Hematopoietic multipotent progenitor cell treated with erythropoietin and hydrocortisone succinate and interleukin-3 and kit ligand, for 6 days (in vitro differentiated cells): ENCODE measurements at places on chromosomes 12 and 14.

GRCh38 chr12:460261-461230 lies 807 bp downstream of the B4GALNT3 start:
- no peak for DNase-seq

DNA sequence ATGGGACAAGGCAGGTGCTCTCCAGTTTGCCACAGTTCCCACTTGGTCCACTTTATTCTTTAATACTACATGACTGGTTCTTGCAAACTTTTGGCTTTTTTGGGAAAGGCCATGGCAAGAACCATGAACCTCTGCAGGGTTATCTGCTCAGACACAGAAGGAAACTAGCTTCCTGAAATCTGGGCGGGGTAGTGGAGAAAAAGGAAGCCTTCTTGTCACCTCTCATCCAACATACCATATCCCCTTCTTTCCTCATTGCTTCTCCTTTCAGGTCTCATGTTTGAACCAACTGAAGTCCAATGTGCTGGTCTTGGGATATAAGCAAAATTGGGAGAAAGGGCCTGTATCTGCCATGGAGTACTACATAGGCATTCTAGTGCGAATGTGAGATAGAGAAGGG lies 5.5 kb upstream of the KLHL33 start:
- DNase-seq, result no peak

DNA sequence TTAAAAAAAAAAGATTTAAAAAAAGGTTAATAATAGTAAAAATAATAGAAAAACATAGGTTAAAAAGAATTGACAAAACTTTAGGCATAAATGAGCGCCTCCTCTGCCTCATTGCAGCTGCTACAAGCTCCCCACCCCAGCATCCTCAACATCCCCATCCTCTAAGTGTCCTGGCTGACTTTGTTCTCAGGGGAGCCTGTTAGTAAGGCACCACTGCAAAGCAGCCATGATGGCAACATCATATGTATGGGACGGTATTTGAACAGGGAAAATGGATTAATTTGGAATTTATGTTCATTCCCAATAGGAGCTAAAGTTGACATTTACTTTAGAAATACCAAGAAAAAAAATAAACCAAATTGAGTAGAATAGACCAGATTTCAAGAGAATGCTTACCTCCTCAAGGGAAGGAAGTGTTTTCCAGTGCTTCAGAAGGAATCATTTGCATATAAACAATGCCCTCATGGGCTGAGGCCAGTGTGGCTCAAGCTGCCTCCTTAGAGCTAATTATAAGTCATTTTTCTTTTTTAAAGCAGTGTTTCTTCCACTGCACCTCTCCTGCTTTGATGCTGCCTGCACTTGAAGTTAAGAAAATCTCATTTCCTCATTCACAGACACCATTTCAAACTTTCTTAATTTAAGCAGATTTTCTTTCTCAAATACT lies 59.6 kb downstream of the DACT1 start:
- no peak for DNase-seq

GRCh38 chr12:103560604-103561101 lies 26.4 kb upstream of the STAB2 start:
- no peak for DNase-seq

- no peak for DNase-seq
Observed at GRCh38 chr14:75877292-75877691, 104.5 kb downstream of the TGFB3 start.

GRCh38 chr14:54483073-54483745 lies 5.6 kb downstream of the GMFB start:
- DNase-seq, result no peak

DNA sequence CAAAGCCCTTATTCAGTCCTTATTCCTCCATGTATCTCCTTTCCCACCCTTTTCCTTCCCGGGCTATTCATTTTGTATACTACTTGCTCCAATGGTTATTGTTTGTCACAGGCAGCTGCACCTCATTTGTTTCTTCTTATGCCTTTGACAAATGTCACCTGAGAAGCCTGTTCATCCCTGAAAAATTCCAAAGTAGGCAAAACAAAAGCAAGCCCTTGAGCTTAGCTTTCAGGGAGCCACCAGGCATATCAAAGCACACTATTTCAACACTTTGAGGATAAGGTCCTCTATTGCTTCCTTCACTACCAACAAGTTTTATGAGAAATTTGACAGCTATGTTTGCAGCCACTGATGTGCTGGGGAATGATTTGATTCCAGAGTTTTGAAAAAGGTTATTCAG lies 738.7 kb upstream of the LMO3 start:
- DNase-seq, result no peak

GRCh38 chr12:109951136-109951535 lies 45.0 kb downstream of the GIT2 start:
- DNase-seq, result no peak

- no peak for DNase-seq
Observed at GRCh38 chr12:21634245-21634644, 23.4 kb downstream of the LDHB start.

GRCh38 chr12:65637774-65638173 lies 186.5 kb upstream of the HMGA2 start:
- no peak for DNase-seq

DNA sequence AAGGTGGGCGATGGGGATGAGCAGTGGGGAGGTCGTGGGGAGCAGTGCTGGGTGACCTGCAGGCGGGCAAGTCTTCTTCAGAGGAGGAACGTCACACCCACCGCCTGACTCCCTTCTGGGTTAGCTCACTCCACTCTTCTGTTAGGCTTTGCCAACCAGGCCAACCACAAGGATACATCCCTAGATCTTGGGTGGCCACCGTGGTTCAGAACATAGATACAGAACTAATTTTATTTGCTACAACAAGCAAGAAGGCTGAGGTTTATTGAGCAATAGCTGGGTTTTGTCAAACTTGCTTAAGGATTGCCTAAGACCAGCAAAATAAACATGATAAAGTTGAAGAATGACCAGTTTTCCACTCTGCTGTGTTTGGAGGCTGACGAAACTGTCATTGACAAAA lies 109.4 kb downstream of the DACT1 start:
- DNase-seq, result peak; percentile 81

DNA sequence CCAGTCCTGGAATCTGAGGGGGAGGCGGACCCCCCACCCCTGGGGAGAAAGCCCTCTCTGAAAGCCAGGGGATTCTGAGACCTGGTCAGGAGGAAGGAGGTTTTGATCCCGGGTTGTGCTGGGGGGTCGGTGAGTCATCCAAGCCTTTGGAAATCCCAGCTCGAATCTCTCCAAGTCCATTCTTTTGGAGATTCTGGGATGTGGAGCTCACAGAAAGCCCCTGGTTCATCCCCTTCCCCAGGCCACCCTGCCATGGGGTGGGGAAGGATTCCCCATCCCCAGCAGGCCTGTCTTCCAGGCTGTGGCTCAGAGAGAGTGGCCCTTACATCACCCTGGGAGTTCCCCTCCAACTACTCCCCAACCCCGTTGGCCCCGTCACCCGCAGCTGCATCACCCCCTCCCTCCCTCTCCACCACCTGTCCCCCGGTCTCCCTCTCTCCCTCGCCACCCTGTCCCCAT lies 14.3 kb downstream of the EXOC3L4 start:
- DNase-seq, result no peak

- DNase-seq, result peak; percentile 64
Observed at GRCh38 chr14:59254146-59254910, 65.9 kb downstream of the DAAM1 start.

- DNase-seq, result peak; percentile 89
Observed at GRCh38 chr14:60090864-60091519, 731 bp upstream of the PCNX4 start.

DNA sequence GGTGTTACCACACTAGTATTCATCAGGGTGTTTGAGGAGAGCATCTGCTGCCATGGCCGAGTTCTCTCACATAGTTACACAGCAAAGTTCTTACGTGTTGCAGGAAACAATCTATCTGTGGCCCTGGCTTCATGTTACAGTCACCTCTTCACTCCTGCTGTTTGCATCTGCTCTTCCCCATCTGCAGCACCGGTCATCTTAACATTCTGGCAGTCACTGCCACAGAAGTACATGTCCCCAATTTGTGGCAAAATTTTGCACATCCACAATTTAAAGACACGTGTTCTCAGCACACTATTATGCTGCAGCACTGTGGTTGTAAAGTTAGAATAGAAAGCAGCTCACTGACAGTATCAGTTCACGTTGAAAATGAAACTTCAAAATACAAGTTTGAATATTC lies 23.2 kb downstream of the MAPK1IP1L start:
- no peak for DNase-seq

DNA sequence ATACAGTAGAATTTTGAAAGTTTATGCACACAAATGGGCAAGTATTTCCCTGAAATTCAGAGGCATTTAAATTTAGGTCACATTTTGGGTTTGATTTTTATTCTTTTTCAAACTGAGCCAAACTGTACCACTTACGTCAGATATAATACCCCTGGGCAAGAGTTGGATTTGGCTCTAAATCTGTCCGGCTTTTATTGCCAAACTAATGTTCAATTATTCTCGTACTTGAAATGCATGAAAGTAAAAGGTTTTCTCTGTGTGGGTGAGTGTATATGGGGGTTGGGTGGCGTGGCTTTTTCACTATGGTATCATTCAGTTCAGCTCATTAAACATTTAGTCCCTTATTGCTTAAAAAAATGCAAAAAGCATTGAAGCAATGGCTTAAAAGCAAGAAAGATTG lies 55.9 kb downstream of the SLCO1C1 start:
- no peak for DNase-seq

- no peak for DNase-seq
Observed at GRCh38 chr12:42625611-42626010, 36.1 kb upstream of the PRICKLE1 start.

DNA sequence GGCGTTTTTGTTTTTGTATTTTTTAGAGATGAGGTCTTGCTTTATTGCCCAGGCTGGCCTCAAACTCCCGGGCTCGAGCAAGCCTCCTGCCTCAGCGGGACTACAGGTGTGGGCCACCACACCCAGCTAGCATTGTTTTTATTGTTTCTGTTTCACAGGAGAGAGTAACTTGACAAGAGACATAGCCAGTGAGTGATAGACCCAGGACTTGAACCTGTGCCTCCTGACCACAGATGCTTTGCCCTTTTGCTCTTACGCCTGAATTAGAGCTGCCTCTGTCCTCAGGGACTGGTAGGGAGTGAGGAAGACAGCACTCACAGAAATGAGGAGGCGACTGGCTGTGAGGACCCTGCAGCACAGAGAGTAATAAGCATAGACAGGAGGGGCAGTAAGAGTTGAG lies 2.3 kb downstream of the EVL start:
- no peak for DNase-seq

GRCh38 chr14:65549429-65549828 lies 136.9 kb downstream of the FUT8 start:
- DNase-seq, result peak; percentile 19

- DNase-seq, result no peak
Observed at GRCh38 chr14:68111097-68111852, 291.7 kb downstream of the RAD51B start.

DNA sequence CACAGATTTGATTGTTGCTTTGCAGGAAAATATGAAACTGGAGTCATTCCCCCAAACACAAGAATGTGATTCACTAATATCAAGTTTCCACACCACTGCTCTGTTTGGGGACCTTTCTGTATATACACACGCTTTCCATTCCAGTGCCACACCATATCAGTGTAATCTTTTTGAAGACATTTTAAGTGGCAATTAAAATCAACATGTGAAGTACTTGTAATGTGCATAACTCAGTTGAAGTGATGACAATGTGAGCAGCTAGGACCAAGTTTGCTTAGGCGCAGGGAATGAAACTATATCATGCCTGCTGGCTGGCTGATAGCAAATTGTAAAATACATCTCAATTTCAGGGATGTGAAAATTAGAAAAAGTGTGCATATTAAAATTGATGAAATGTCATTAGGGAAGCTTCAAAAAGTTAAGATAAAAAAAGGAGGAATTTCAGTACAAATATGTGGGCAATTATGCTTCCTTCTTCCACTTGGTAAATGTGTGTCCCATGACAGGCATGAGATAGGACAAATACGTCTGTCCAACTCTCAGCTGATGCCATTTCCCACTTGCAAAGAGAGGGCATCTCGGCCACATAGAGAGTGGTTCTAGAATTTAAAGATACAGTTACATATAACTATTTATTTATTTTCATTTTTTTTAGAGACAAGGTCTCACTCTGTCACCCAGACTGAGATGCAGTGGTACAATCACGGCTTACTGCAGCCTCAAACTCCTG lies 43.7 kb downstream of the HSPB8 start:
- DNase-seq, result no peak

- DNase-seq, result peak; percentile 38
Observed at GRCh38 chr12:96240656-96241055, 46.5 kb downstream of the ELK3 start.

DNA sequence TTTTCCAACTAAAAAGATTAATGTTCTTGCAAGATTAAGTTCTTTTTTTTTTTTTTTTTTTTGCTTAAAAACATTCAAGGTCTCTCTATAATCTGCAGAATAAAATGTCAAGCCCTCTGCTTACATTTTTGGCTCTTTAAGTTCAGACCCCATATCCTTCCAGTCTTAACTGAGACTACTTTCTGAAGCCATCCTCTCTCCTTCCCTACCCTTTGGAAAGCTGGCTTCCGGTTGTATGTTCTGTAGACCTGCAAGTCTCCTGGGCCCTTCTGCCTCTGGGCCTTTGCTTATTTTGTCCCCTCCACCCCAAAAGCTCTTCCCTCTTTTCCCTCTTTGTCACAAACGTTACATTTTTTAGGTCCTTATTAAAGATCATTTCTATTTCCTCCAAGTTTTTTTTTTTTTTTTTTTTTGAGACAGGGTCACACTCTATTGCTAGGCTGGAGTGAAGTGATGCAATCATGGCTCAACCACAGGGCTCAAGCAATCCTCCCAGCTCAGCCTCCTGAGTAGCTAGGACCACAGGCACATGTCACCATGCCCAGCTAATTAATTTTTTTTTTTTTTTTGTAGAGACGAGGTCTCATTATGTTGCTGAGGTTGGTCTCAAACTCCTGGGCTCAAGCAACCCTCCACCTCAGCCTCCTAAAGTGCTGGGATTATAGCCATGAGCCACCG lies 46.5 kb downstream of the PTPRB start:
- no peak for DNase-seq

DNA sequence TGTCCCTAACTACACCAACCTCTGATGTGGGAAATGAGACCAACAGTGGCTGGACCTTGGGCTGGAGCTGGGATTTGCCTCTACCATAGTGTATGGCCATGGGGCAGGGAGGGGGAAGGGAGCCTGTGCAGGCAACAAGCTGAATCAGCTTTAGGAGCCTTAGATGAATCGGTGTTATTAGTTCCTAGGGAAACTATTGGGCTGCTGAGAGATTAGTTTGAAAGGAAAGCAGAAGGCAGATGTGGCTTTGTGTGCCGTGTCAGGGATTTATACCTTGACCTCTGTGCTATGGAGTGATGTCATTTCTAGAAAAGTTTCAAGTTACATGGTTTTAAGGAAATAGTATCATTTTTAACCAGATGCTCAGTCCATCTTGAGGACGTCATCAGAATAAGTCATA lies 19.5 kb upstream of the GAS2L3 start:
- DNase-seq, result no peak

DNA sequence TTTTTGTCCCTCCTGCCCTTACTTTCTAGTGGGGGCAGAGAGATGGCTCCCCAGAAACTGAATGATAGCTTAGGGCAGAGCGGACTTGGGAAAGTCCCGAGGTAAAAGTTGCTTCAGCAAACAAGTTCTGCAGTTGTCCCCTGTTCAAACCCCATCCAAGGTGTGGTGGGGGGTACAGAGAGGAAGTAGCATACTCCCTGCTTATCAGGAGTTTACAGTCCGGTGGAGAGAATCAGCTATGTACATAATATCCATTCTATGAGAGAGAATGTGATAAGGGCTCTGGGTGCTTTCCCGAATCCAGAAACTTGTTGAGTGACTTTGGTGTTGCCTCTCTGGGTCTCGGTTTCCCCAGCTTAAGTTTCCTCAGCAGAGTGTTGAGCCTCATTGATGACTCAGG lies 40.4 kb upstream of the VRK1 start:
- peak; percentile 49 for DNase-seq

GRCh38 chr14:52878469-52878868 lies 72.4 kb downstream of the FERMT2 start:
- no peak for DNase-seq

GRCh38 chr12:32494656-32495055 lies 95.3 kb downstream of the FGD4 start:
- no peak for DNase-seq
